ENCODE measurements at places on chromosomes 5 and 9.

DNA sequence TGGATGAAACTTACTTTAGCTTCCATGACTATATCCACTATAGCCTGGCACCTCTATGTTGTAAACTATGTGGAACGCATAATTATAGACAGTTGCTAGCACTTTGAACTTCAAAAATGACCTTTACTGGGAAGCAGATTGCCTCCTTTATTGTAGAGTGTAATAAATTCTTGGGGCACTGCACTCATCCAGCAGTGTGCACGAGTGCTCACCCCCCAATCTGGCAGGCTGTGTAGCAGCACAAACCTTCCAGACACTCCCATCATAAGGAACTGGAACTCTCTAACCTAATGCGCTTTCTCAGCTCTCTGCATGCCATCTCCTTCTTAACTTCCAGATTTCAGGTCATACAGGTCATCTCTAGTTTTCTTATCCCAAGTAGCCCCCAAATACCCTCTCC lies 1.5 kb upstream of the PDE6A start:
- DNase-seq, result no peak

- no peak for DNase-seq
Observed at GRCh38 chr5:136337788-136338187, 27.6 kb downstream of the TRPC7 start.

- DNase-seq, result no peak
Observed at GRCh38 chr5:41863871-41864486, 6.2 kb downstream of the OXCT1 start.

DNA sequence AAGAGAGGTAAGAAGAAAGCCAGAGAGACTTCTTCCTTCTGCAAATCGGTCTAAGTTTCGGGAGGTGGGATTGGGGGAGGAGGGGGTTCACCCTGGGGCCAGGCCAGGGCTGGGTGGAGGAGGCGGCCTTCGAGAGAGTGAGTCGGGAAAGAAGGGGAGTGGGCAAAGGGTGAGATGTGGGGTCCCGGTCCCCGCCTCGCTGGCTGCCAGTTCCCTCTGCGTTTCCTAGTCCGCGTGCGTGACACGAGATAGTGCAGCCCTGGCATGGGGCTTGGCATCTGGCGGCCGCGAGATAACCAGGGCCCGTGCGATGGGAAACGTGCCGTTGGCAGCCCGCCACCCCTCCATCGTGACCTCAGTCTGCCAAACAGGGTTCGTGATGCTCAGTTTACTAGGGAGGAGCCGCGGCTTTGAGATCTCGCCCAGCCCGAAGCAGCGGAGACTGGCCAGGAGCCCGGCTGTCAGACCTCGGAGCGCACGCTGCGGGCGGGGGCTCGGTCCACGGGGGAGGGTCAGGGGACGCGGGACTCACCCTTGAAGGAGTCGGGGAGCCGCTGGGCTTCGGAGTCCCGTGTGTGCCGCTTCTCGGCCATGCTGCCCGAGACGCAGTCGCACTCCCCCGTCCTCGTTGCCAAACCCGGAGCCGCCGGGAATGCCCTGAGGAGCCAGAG lies at the start of gene STOM:
Gene STOM (minus strand): TSS at position 656 of the 671 bp plus-strand sequence. CDS start 63 bp downstream, at position 593.
- DNase-seq, result peak; percentile 63

DNA sequence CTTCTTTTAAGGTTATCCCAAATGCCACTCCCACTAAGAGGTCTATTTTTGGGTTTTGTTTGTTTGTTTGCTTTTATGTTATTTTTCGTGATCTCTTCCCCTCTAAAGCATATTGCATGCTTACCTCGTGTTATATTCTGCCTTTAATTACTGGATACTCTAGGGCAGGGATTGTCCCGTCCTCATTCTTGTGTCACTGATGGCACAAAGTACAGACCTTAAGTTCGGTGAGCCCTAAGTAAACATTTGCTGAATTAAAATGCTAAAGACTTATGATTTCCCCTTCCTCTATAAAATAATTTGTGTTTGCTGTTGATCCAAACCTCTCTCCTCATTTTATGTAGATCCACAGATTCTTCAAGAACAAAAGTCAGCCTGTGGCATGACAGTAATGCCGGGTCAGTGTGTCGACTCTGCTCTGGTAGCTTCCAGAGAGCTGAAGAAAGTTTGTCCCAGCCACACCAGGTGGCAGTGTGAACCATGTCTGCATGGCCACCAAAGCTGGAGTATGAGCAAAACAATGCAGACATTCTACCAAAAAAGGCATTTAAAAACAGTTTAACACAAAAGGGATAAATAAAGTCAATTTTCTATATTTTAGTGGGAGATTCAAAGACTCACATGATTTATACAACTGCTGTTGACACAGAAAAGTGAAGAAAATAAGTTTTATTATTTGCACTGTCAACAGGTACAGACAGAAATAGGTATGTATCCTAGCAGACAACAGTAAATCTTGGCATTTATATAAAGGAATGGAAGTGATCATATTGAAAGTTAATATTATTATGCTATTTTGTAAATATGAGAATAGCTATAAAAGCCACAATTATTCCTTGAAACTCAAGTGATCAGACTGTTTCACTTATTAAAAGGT lies 17.9 kb upstream of the POC5 start:
- DNase-seq, result no peak

Measured in CD4-positive, alpha-beta T cell treated with Interleukin-4 for 4 hours (primary cell).